ENCODE measurements at places on chromosomes 1 and 21.

- peak; percentile 53 for DNase-seq
These were observed 200.7 kb downstream of the KCNT2 start for GRCh38 chr1:196407358-196408051.

DNA sequence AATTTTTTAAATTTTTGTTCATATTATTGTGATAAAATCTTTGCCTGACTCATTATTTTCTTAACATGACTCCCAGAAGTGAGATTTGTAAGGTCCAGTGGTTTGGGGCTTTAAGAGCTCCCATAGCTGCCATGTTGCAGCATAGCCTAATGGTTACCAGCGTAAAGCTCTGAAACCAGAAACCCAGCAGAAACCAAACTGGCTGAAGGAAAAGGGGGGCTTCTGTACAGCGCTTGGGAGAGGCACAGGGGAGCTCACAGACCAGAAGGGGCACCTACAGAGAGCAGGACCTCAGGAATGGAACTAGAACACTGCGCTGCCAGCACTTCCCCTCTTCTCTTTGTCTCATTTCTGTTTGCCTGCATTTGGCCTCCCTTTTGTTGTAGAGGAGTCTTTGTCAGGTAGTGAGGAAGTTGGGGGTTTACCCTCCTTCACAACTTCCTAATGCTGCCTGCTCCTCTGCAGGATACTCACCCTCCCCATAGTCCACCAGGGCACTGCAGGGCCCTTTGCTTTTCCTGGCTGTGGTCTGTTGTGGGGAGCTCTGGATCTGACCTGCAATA lies 2.6 kb upstream of the PYCR2 start:
- DNase-seq: peak; percentile 44

DNA sequence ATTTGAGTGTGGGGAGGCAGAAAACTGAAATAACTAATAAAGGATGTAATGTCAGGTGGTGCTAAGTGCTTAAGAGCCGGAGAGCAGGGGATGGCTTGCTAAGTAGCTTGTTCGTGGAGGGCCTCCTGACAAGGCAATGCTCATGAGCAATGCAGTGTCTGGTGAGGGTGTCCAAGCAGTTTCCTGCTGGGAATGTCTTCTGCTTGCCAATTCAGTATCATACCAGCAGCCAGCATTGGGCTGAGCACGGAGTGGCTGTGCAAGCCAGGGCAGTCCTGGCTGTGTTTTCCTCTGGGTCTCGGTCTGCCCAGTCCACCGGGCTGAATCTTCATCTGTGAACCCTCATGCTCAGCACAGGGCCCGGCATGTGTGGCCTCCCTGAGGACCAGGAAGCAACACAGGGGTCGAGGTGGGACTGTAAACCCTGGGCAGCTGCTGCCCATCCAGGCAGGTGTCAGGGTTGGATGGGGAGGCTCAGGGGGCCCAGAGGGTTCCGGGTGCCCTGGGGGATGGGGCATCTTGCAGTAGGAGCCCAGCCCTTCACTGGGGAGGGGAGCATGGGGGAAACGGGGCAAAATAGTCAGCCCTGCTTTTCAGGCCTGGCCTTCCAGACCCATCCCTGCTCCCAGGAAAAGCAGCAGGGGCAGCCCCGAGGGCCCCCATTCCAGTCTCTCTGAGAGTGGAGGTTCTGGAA lies 27.5 kb downstream of the EDN2 start:
- DNase-seq: no peak

DNA sequence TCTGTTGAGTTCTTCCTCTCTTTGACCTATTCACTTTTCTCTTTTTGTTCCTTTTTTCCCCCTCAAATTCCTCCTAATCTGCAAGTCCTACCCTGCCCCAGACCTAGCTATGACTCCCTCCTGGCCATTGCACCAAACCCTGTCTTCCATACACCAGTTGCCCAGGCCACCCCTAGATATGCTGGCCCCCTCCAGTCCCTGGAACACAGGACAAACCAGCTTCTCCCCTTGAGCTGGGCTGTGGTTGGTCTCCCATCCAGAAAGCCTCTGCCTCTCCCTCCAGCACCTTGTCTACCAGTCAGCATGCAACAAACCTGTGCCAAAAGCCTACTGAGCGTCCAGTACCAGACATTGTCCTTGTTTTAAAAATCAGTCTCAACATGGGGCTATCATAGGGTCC lies 59.4 kb downstream of the ELK4 start:
- no peak for DNase-seq

DNA sequence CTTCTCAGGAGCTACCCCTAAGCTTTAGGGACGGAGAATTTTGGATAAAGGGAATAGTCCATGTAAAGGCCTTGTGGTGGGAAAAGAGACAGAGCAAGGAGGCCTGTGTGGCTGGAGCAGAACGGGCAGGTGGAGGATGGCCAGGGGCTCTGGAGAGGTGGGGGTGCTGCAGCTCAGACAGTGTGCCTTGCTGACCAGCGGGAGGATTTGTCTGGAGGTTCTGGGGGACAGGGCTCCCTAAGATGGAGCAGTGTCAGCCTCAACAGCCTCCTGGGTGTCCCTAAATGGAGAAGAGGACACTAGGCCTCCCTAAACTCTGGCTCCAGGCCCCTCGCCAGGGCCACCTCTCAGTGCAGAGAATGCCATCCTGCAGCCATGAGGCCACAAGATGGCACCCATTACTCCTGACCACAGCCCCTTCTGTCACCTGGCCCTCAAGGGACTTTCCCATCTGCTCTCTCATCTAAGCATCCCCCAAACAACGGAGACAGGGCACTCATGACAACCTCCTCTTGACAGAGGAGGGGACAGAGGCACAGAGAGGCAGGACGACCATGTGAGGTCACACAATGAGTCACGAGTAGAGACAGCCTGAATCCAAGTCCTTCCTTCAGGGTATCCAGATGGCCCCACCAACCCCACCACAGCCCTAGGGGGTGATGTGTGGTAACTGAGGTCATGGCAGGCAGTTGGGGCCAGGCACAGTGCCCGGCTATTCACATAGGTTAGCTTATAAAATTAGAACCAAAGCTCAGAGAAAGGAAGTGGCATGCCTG lies 94.7 kb downstream of the DMRTB1 start:
- DNase-seq: no peak
